Hepatocyte (in vitro differentiated cells): ENCODE measurements at places on chromosomes 3 and 15. TPM values are rescaled to one million over a fixed set of nuclear protein-coding genes. Genes with fewer than 3 reads are reported as not detected.

- DNase-seq: no peak
- H3K27me3 ChIP-seq: no peaks in the 10 kb centered on the region
- no peaks in the 10 kb centered on the region for H3K36me3 ChIP-seq
- no peak overlapping the region for H3K4me3 ChIP-seq
- no peak overlapping the region for H3K27ac ChIP-seq
These were observed 20.7 kb upstream of the CTNNB1 start for GRCh38 chr3:41178576-41178975.

- H3K27me3 ChIP-seq: no peaks in the 10 kb centered on the region
- no peak overlapping the region for H3K4me3 ChIP-seq
- DNase-seq: no peak
- no peaks in the 10 kb centered on the region for H3K36me3 ChIP-seq
- peaks cover 36% of the 10 kb centered on the region for H3K4me1 ChIP-seq
These were observed 188.3 kb upstream of the CTDSPL start for GRCh38 chr3:37673401-37673800.

- H3K4me3 ChIP-seq: no peak overlapping the region
- DNase-seq: no peak
- no peaks in the 10 kb centered on the region for H3K4me1 ChIP-seq
- H3K36me3 ChIP-seq: no peaks in the 10 kb centered on the region
- H3K27me3 ChIP-seq: no peaks in the 10 kb centered on the region
These were observed 44.9 kb upstream of the SEC13 start for GRCh38 chr3:10365791-10366190.

- no peak overlapping the region for H3K27ac ChIP-seq
- H3K4me1 ChIP-seq: peaks cover 32% of the 10 kb centered on the region
- H3K36me3 ChIP-seq: no peaks in the 10 kb centered on the region
- no peak overlapping the region for H3K4me3 ChIP-seq
- H3K27me3 ChIP-seq: no peaks in the 10 kb centered on the region
These were observed 6.6 kb downstream of the PRKCD start for GRCh38 chr3:53167418-53168174.

The ADAMTS9 gene
- total RNA-seq: 116 and 145 TPM in 2 replicates

GRCh38 chr3:169563775-169564059 is 99.8 kb downstream of the MECOM start:
- no peak for DNase-seq
- H3K4me3 ChIP-seq: no peak overlapping the region
- no peaks in the 10 kb centered on the region for H3K27me3 ChIP-seq
- H3K36me3 ChIP-seq: no peaks in the 10 kb centered on the region
- no peaks in the 10 kb centered on the region for H3K4me1 ChIP-seq

GRCh38 chr15:57726411-57726810 is 19.9 kb downstream of the POLR2M start:
- H3K4me3 ChIP-seq: no peak overlapping the region
- no peak for DNase-seq
- no peaks in the 10 kb centered on the region for H3K4me1 ChIP-seq
- no peaks in the 10 kb centered on the region for H3K27me3 ChIP-seq
- no peak overlapping the region for H3K27ac ChIP-seq
- no peaks in the 10 kb centered on the region for H3K36me3 ChIP-seq
